Stimulated activated CD8-positive, alpha-beta memory T cell treated with anti-CD3 and anti-CD28 coated beads, Interleukin-7, amount 100 ng/mL, for 1 hour (primary cell): ENCODE measurements at places on chromosomes 1 and 21.
A peak's percentile ranks its signal among the peaks of the same experiment; 100 is the strongest.

GRCh38 chr1:32817815-32818786 is 648 bp downstream of the S100PBP start:
- peak; percentile 9 for DNase-seq

- DNase-seq = no peak
Measured at GRCh38 chr1:227846265-227846858, 30.9 kb downstream of the PRSS38 start.

DNA sequence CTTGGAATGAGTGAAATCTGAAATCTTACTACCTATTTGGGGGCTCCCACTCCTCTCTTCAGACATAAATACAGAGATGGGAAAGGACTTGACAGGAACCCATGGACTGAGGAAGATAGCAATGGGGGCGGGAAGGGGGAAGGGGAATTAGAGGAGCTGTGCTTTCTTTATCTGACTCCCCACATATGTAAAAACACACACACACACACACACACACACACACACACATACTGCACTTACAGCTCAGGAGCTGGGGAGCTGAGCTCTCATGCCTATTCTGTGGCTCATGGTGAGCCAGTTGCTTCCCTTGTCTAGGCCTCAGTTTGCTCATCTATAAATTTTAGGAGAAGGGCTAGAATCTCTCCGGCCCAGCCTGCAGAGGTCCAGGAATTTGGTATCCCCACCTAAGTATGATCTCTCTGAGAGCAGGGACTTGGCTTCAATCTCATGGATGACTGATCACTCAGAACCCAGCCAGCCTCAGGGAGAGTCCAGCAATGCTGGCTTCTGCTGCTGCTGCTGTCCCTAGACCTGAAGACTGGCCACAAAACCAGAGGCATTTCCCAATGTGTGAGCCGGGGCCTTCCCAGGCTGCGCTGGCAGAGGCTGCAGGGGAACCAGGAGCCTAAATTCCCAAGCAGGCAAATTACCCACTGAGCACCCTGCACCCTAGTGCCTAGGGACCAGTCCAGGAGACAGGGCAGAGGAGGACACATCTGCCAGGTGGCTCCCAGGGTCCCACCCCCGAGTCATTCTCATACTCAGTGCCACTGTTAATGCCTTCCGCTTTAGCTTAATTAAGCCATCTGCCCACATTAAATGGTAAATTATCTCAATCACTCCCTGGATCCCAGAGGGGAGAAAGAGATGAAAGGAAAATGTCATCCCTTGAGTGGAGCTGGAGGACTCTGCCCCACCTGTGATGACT is 57.5 kb upstream of the RBM15 start:
- no peak for DNase-seq

DNA sequence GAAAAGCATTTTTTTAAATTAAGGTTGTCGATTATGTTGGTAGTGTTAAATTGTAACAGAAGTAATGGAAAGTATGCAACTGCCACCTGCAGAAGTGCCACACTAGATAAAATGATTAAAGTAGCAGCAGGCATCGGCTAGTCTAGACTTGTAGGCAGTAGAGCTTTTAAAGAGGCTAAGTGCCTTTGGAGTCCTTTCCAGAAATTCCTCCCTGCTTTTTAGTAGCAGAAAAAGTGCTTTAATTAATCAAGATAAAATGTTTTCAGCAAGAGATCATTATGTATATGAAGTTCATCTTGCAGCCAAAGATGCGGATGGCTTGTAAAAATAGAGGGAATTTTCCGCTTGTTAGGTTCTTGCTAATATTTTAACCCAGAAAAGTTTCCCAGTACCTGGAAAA is 87.1 kb upstream of the LRRC8D start:
- no peak for DNase-seq

DNA sequence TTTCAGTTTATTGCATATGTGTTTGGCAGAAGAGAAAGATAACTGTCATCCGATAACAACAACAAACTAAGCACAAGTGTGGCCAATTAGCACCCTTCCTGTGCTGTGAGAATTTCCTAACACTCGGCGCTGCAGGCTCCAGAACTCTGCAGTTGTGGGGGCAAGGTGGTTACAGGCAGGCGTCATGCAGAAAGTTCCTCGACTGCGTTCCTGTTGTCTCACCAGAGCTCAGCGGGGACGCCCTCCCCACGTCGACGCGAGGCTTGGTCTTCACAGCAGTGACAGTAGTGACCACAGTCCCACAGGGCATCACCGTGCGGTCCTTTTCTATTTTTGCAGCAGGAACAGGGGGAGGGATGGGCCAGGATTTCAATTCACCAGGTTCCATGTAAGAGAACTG is 27.6 kb upstream of the PRDM15 start:
- no peak for DNase-seq

- no peak for DNase-seq
Measured at GRCh38 chr21:16855164-16855667, 657.6 kb upstream of the CXADR start.

- DNase-seq = no peak
Measured at GRCh38 chr21:17196623-17197022, 316.2 kb upstream of the CXADR start.
